ENCODE measurements at places on chromosomes 6 and 20.
A peak's percentile ranks its signal among the peaks of the same experiment; 100 is the strongest.

DNA sequence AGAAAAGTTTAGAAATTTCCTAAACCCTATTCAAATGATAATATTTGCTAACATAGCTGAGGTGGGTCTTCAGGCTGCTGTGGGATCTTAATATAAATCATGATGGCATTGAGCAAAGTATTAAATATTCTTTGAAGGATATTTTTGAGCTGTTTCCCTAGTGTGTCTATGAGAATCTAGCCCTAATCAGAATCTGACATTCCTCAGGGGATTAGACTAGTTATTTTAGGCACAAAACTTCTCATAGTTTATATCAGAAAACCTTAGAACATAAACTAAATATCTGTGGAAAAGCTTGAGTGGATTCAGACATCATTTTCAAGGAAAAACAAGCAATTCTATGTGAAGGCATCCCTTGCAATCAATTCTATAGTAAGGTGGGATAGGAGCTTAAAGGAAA is 594.5 kb downstream of the RFPL4B start:
- no peak for DNase-seq

- peak; percentile 26 for DNase-seq
Observed at GRCh38 chr6:12017263-12017662, 5.2 kb downstream of the HIVEP1 start.

DNA sequence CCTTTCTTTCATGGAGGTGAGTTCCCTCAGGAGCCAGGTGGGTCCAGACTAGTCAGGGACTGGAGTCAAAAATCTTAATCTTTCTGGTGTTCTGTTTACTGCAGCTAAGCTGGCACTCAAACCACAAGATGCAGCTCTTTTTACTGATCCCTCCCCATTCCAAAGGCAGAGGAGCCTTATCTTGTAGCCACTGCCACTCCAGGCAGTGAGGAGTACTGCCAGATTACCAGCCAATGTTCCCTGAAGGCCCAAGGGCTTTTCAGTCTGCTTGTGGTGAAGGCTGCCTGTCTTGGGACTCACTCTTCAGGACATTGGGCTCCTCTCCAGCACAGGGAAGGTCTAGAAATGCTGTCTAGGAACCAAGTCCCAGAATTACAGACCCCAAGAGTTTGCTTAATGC is 490.4 kb upstream of the ADGRB3 start:
- no peak for DNase-seq

GRCh38 chr6:20608356-20608755 is 74.1 kb downstream of the CDKAL1 start:
- DNase-seq: no peak

GRCh38 chr20:32603046-32603726 is 18.1 kb upstream of the NOL4L start:
- no peak for DNase-seq

- DNase-seq: no peak
Observed at GRCh38 chr20:44203161-44203560, 7.4 kb downstream of the OSER1 start.

DNA sequence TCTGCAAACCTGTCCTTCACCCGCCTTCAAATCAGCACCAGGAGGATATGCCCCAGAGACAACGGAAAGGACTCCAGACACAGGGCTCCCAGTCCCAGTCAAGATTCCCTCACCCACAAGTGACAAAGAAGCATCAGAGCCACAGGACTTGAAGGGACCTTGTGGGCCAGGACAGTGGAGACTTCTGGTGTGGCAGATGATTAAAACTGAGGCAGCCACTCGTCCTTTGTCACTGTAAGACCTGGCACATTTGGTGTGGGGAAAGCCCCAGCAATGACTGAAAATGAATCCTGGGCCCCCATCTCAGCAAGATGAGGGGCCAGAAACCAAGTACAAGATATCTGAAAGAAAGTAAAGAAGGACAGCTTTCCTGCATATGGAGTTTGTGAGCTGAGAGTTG is 15.6 kb upstream of the GMPR start:
- no peak for DNase-seq

- DNase-seq: no peak
Observed at GRCh38 chr6:167077241-167077932, 45.5 kb upstream of the CCR6 start.

- no peak for DNase-seq
Observed at GRCh38 chr6:12528581-12529363, 187.8 kb upstream of the PHACTR1 start.

- no peak for DNase-seq
Observed at GRCh38 chr6:109912118-109912517, 66.0 kb upstream of the GPR6 start.

- no peak for DNase-seq
Observed at GRCh38 chr20:14191559-14191958, 145.9 kb downstream of the FLRT3 start.

DNA sequence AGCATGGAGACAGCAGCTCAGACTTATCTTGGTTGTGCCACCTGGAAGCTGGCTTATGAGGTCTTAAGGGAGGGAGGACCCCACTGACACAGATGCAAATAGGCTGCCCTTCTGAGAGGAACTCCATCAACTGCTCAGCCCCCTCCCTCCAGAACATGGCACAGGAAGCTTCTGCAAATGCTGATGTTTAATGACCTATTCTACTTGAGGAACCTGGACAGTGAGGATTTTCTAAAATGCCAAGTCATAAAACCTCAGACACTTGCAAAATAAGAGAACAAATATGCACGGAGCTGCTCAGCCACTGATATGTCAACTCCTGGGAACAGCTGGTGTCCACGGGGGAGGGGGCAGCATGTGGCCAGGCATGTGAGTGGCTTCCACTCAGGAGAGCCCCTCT is 3.5 kb downstream of the CST9 start:
- no peak for DNase-seq

DNA sequence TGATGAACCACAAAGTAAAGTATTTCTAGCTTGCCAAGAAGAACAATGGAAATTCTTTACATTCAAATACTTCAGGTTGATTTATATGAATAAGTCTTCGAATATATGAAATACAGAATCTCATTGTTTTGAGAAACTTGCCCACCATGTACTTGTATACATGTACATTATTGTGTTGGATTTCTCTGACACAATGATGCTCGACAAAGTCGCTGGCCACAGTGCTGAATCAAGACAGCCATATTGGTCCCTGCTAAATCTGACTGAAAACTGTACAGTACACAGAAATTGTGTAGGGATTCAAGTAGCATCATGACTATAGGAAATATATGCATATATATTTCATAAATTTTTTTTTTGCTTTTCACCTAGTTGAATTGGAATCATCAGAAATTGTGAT is 13.1 kb upstream of the LIN28B start:
- DNase-seq: no peak

- no peak for DNase-seq
Observed at GRCh38 chr6:53584726-53585125, 39.8 kb upstream of the GCLC start.

- no peak for DNase-seq
Observed at GRCh38 chr6:3422435-3423070, 34.3 kb downstream of the SLC22A23 start.

DNA sequence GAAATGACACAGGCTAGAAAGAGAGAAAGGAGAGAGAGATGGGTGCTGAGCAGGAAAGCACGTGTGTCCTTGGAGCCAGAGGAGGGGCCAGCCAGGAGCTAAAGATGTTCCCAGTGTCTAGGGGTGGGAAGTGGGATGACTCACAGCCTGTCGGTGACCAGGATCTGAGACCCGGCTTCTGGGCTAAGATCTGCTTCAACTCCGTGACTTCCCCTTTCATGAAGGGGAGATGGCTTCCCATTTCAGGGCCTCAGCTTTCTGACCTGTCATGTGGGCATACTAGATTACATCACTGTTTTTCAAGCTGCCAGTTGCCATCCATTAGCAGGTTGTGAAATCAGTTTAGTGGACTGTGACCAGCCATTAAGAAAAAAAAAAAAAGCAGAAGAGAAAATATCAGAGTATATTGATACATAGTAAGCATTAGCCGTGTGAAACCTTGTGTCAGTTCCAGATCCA is 5.4 kb downstream of the TGM3 start:
- DNase-seq: peak; percentile 34

DNA sequence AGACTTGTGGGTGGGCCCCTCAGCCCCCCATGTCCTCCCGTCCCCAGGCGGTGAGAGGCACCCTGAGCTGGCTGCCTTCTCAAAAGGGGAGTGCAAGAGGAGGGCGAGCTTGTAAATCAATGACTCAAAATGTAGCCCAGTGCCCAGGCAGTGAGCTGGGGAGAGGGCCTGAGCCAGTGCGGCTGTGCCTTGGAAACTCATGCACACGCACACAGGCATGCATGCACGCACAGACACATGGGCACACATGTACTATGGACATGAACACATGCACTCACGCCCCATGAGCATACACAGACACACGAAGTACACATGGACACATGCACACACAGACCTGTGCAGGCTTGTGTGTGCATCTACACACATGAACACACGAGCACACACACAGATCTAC is 133.5 kb downstream of the TAF4 start:
- no peak for DNase-seq

DNA sequence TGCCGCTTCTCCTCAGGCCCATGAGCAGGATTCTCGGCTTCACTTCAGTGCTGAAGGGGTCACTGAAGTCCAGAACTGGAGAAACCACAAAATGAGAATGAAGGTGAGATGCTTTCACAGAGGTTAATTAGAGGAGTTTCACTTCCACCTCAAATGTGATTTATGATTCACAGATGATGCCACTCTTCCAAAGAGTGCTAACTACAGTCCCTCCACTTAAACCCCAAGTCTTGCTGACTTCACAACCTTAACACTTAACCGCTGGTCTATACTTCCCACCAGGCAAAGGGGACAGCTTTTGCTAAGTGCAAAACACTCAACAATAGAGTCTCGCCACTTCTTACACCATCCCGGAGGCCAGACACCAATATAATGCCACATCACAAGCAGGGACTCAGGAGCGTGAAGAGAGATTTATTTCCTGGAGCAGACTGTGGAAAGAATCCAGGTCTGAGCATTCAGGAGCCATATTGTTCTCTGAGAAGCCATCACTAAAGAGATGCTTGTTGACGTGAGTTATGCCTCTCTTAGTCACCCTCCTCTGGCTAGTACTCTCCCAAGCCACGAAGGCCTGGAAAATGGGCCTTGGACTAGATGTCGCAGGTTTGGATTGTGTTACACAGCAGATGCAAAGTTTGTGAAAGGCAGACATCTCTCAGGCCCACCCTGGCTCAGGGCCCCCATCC is 24.4 kb downstream of the RRAGD start:
- no peak for DNase-seq

DNA sequence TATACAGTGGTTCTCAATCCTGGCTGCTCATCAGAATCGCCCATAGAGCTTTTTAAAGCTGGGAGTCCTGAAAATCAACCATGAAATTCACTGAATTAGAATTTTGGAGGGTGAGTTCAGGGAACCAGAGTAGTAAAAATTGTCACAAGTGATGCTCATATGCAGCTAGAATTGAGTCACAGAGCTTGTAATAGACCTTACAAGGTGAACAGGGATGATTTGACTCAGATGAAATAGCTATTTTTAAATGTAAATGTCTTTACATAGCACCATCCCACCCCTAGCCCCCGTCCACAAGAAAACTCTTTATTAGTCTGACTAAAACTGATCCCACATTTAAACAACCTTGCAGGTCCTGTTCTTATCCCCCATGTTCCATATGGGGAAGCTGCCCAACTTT is 531.7 kb downstream of the LMBRD1 start:
- DNase-seq: no peak

DNA sequence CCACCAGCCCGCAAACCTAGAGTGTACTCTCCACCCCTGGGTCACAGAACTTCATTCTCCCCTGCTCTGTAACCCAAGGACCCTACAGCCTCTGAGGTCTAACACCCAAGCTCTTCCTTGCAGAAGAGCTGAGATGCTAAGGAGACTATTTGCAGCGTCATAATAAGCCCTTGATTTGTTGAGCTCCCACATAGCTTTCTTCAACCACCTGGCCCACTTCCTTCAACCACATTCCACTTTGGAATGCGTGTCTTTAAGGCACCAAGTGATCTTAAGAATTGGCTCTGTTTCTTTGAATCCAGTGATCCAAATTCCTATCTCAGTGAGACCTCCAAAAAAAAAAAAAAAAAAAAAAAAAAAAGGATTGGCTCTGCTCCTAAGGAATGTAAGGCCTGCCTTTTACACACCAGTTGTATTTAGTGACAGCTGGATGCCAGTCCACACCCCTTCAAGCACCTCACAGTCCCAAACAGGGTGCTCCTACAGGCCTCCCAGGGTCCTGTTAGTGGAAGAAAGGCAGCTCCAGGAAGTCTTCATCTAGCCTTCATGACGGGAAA is 106.2 kb downstream of the UBE3D start:
- no peak for DNase-seq

GRCh38 chr6:133892813-133893691 is 4.1 kb downstream of the TCF21 start:
- no peak for DNase-seq

DNA sequence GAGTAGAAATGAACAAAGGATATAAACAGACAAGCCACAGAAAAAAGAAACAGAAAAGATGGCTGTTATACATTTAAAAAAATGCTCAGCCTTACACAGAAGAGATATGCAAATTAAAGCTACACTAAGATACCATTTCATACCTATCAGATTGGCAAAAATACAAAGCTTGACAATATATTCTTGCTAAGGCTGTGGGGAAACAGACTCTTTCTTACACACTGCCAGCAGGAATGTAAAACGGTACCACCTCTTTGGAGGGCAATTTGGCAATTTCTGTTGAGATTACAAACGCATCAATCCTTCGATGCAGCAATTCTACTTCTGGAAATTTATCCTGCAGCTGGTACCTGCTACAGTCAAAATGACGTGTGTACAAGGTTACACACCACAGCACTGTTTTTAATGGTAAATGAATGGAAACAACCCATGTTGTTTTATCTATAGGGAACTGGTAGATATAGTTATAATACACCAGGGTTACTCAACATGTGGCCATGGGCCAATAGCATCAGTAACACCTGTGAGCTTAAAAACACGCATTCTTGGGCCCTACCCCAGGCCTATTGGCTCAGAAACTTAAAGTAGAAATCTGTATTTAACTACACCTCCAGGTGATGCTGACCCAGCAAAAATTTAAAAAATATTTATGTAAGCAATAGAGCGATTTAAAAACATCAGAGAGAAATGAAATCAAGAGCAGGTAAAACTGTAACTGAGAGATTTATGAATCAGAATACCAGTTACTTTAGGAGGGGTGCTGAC is 53.3 kb downstream of the TRAM2 start:
- no peak for DNase-seq

GRCh38 chr6:39956936-39957335 is 22.7 kb upstream of the MOCS1 start:
- DNase-seq: no peak

DNA sequence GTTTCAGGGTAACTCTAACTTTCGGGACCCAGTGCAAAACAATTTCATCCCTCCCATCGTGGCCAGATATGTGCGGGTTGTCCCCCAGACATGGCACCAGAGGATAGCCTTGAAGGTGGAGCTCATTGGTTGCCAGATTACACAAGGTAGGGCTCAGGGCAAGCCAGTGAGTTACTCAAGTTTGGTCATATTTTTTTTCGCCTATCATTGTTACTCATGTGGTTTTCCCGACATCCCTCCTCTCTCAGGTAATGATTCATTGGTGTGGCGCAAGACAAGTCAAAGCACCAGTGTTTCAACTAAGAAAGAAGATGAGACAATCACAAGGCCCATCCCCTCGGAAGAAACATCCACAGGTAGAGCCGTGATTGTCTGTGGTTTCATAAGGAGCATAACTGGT is 58.2 kb downstream of the DCBLD1 start:
- no peak for DNase-seq
